Islet precursor cell (in vitro differentiated cells): ENCODE measurements at places on chromosomes 5 and 9.

GRCh38 chr5:112004867-112005622 is 248.1 kb upstream of the NREP start:
- DNase-seq = no peak

DNA sequence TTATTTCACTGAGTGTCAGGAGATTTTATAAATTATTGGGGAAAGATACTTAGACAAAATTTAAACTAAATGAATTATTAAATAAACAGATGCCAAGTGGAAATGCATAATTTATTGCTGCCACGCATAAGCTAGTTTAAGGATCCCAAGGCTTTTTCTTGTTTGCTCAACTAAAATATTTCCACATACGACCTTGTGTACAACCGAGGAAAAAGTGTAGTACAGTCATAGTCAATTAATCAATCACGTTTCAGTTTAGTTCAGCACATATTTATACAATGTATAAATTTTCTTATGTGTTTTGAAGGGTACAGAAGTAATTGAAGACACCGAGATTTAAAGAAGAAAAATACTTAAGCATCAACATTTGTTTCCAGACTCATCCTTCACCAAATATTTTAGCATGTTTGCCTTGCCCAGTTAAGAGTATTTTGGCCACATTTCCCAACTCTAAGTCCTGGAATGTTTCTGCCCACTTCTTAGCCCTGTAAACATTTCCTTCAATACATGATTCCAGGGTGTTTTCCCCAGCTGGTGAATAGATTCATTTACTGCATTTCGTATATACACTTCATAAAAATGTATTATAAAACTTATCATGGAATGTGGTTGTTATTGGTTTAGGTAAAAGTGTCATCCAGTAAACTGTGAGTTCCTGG is 652.9 kb downstream of the ELAVL2 start:
- no peak for DNase-seq

- DNase-seq = no peak
Measured at GRCh38 chr5:134242146-134242545, 16.3 kb upstream of the PPP2CA start.

DNA sequence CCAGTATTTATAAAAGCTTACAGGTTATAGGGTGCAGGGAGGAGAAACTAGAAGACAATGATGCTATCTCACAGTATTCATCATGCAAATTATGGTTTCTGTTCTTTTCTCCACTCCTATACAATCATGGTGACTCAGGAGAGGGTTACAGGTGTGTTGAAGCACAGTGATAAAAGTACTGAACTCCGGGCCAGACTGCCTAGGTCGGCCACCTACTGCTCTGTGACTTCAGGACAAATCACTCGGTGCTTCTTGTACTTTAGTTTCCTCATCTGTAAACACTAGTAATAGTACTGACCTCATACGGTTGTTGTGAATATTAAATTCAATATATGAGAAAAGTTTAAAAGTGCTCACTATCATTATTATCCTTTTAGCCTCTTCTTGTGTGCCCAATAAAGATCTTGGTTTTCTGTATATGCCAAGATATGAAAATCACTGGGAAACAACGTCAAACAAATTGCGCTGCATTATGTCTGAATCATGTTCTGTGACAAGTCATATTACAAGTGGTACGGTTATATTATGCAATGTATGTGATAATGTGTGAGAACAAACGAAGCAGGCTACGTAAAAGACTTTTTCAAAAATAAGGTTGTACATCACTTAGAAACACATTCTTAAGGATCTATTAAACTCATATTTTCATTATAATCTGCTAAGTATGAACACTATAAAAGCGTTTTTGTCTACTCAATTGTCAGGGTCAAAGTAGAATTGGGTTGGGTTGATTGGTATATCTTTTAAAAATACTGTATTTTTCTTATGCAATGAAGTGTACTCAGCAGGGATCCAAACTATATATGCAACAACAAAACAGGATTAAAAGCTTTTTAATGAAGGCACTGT is 153.3 kb downstream of the EFNA5 start:
- no peak for DNase-seq

DNA sequence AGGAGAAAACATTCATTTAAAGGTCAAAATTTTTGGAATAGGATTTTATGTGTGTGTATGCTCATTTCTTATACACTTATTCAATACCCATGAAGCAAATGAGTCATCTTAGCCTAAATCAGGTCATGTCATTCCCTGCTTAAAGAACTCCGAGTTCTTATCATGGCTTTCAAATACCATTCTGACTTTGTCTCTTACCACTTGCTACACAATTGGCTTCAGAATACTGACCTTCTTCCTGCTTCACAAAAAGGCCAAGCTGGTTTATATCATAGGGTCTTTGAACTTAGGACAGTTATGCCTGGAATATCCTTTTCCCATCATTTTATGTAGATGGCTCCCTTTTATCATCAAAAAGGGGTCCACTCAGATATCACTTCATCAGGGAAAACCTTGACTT is 652.2 kb upstream of the WWC1 start:
- no peak for DNase-seq

GRCh38 chr5:166617507-166617906 is 1673.9 kb upstream of the WWC1 start:
- DNase-seq = no peak

DNA sequence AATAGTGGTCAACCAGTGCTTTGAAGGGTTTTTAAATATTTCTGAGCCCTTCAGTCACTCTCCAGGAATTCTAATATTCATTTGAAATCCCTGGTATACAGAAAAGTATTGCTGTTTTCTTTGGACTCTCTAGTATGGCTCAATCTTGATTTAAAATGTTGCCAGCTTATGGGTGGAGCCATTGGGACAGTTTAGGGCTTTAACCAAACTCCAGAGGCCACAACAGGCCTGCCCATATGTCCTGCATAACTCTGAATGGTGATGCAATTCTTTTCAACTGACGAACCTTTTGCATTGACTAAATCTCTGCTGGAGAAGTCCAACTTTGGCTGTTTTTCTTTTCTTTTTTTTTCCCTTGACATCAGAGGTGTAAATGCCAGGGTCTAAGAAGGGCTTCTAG is 10.3 kb upstream of the ANKHD1 start:
- no peak for DNase-seq

DNA sequence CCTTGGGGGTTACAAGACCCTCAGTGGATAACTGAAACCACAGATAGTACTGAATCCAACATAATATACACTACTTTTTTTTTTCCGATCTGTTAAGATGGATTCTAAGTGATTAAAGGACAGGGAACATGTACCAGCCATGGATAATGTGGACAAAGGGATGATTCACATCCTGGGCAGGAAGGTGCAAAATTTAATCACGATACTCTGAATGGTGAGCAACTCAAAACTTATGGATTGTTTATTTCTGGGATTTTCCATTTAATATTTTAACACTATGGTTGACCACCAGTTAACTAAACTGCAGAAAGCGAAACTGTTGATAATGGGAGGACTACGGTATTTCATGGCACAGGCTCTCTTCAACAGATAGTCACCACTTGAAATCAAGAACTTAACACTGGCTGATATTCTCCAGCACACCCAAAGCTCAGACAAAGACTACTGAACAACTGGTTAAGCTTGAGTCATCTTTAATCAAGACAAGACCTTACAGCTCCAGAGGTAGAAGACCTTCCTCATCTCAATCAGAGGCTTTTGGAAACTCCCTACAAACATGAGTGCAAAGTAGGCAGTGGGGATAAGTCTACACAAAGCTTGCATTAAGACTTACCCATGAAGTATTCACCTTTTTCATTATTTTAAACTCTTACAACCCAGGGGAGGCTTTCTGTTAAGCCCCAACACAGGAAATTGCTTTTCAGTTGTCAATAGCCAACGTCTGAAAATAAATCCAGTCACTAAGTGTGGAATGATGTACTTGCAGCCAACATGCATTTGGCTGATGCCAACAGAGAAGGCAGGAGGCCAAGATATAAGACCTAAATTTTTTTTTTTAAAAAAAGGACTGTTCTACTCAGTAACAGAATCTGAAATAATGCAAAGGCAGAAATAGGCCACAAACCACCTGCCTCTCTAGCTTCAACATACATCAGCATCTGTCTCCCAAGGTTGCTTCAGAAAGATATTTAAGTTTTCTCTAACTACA is 78.7 kb downstream of the ELAVL2 start:
- no peak for DNase-seq

- no peak for DNase-seq
Measured at GRCh38 chr9:110464321-110464720, 115.2 kb downstream of the SVEP1 start.

DNA sequence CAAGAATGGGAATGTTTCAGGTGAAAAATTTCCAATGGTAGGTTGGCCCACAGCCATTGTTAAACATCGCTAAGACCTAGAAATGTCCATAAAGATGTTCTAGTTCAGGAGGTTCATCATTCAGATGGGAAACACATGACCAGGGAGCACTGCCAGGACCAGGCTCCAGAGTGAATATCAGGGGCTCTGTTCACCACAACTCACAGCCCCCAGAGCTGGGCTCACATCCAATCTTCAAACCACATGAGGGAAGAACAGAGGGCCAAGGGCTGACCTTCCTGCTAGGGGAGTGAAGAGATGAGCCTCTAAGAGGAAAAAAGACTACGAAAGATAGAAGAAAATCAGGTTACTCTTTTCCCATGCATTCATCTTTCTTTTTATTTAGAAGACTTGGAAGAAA is 205.8 kb downstream of the SEMA5A start:
- DNase-seq = no peak

- DNase-seq = no peak
Measured at GRCh38 chr9:85213650-85214607, 527.8 kb downstream of the AGTPBP1 start.

- DNase-seq = no peak
Measured at GRCh38 chr9:26955222-26955903, 849 bp upstream of the IFT74 start.

DNA sequence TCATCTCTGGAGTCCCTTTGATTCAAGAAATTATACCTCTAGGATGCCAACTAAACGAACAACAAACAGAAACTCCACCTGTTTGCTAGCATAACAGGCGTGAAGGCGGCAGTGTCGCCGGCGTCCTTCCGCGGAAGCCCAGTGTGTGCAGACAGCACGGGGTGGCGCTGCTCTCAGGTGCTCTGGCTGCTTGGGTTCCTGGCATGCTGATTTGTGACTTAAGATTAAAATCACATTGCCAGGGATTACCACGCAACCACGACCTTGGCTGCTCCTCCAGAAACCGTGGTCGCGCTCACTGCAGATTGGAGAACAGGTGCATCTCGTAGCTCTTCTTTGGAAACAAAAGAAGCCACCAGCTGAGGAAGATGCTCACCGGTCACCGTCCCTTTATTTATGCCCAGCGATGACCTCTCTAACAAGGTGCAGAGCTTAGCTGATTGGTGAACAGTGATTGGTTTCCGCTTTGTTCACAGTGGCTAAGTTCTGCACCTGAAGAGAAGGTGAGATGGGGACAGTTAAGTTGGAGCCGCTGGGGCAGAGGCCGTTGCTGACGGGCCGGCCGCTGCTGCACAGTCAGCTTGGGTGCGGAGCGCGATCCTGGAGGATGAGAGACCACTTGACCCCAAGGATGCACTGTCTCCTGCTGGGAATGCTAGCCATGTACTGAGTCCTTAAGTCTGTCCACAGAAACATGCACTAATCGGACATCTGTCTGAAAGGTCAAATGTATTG is 232.3 kb downstream of the FANCC start:
- DNase-seq = no peak

GRCh38 chr9:72315089-72315509 is 49.9 kb downstream of the ZFAND5 start:
- no peak for DNase-seq

- DNase-seq = no peak
Measured at GRCh38 chr5:120252839-120253238, 211.3 kb upstream of the PRR16 start.

GRCh38 chr9:96574455-96574854 is 45.2 kb downstream of the CDC14B start:
- DNase-seq = no peak

DNA sequence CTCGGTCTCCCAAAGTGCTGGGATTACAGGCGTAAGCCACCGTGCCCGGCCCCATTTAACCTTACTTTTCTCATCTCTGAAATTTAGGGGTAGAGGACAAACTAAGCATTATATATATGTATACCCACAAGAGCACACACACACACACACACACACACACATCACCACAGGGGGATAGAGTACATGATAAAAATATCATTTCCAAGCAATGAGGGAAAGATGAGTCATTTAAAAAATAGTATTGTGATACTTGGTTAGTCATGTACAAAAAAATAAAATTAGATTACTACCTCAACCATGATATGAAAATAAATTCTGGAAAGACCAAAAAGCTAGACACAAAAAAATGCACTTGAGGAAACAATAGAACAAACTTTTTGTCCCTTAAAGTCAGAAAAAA is 67.2 kb downstream of the CDH18 start:
- DNase-seq = no peak

DNA sequence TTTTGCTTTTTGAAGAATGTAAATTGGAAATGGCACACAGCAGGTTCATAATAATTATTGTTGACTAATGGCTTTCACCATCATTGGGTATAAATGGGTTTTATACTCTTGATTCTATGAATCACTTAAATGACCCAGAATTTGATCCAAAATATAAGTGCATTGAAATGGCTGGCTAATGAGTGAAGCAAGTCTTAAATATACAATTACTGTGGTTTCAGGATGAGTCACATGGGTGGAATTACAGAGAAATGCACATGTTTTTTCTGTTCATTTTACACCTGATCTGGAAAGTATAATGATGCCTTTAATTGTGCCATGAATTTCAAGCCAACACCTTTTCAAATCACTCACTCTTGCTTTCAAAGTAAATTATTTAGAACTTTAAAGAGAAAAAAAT is 380.8 kb upstream of the CD180 start:
- DNase-seq = no peak

- DNase-seq = no peak
Measured at GRCh38 chr5:172642051-172642409, 967 bp downstream of the NEURL1B start.

DNA sequence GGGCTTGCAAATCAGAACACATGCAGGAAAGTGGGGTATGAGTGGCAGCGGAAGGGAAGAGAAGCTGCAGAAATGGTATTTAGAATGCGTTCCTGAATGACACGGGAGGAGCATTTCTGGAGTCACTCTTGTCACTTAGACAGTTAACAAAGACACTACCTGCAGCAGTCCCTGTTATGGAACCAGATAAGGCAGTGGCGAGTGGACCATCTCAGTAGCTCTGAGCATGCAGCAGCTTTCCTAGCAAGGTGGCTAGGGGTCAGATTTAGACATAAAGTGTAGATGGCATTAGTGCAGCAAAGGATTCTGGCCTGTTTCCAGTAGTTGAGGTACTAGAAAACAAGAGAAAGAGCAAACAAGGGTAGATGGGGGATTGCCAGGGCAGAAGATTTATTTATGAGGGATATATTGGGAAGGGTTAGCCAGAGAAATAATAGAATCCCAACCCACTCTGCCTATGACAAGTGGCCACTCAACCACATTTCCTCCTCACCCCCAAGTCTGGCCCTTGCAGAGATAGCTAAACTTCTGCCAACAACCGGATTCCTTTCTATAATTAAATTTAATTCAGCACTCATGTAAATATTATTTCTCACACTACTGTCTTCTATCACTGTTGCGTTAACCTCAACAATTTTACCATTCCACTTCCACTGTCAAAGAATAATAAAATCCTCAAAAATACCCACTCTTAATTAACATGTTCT is 201.6 kb downstream of the DCP2 start:
- no peak for DNase-seq
